ENCODE measurements at places on chromosomes 4 and X.
A peak's percentile ranks its signal among the peaks of the same experiment; 100 is the strongest.

- no peak for DNase-seq
Observed at GRCh38 chr4:79467246-79467932, 59.4 kb upstream of the GK2 start.

DNA sequence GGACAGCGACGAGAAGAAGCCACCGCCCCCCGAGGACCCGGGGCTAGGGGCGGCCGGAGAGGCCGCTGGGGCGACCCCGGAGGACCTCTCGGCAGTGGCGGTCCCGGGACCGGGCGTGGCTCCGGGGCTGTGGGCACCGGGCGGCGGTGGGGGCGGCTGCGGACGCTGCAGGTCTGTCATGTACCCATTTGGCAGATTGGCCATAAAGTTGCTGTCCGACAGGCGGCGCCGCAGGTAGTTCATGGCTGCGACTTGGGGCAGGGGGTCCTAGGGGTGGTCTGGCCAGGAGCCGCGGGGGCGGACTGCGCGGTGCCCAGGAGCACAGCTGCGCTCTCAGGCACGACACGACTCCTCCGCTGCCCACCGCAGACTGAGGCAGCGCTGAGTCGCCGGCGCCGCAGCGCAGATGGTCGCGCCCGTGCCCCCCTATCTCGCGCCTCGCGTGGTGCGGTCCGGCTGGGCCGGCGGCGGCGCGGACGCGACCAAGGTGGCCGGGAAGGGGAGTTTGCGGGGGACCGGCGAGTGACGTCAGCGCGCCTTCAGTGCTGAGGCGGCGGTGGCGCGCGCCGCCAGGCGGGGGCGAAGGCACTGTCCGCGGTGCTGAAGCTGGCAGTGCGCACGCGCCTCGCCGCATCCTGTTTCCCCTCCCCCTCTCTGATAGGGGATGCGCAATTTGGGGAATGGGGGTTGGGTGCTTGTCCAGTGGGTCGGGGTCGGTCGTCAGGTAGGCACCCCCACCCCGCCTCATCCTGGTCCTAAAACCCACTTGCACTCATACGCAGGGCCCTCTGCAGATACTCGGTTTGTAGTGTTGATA is at the start of gene SYN1:
SYN1 (minus strand) TSS at position 372 of the 817 bp plus-strand sequence; CDS start at position 243, 129 bp downstream.
- DNase-seq, result peak; percentile 87

DNA sequence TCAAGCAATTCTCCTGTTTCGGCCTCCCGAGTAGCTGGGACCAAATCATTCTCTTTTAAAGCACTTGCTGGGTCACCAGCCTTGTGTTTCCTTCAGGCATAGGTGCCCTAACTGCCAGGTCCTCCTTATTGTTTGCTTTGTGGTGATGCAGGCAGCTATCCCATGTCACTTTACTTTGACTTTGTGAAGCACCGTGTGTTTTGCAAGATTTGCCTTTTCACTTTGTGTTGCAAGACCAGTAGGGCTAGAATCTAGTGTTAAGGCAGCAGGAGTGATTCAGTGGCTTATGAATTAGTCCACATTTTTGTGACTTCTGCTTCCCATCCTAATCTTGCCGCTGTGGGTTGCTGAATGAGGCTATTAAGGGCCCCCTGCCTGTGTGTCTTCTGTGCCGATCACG is 20.2 kb downstream of the SYAP1 start:
- DNase-seq, result no peak

GRCh38 chr4:31058656-31059055 is 338.5 kb downstream of the PCDH7 start:
- no peak for DNase-seq

DNA sequence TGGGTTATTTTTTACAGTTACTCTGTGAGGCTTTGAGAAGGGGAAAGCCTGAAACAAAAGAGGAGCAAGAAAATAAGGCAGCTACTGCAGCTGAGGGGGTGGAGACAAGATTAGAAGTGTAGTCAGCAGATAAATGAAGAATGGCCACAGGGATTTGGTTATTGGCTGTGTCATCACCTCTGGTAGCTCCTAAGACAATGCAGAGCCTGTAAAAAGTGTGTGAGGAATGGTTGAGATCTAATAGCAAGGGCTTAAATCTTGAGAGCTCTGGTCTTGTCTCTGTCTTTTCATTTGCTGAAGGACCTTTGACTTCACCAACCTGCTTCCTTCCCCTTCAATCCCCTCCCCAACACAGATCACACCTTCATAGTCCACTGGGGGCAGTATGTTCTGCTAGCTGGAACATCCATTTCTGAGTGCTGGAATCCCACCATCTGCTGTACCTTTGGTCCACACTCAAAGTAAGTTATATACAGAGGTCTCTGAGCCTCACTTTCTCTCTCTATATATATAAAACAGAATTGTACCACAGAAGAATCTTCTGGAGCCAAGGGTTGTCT is 213.7 kb upstream of the ZIC3 start:
- no peak for DNase-seq

DNA sequence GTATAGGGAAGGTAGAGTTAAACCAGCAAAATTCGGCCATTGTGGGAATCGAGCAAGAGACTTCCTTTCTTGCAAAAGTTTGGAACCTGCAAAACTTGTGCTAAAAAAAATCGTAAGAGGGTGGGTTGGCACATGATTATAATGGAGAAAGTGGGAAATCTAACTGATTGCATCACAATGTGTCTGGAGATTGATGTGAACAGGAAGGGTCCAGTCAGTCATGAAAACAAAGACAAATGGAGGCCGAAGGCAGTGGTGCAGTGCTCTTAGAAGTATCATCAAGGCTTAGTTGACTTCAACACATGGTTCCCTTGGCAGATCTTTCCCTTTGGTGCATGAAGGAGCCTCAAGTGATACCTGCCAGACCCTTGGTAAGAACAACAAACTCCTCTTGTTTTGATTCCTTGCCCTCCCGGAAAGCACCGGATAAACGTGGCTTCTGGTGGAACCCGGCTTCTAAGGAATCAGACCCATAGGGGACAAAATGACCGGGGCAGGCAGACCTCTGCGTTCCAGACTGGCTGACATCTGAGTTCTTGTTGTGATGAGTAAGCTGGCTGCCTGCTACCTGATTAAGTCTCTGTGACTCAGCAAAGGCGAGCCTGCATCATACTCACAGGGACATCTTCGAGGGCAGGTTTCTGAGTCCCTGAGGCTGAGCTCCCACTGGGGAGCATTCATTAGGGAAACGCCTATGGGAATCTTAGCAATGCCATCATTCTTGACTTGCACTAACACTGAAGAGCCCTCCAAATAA is 87.7 kb upstream of the MAP3K15 start:
- no peak for DNase-seq

- DNase-seq, result peak; percentile 83
Observed at GRCh38 chr4:7939377-7940108, at the start of gene AFAP1. Gene AFAP1 (minus strand): TSS chr4:7939861. CDS start chr4:7872078, 67,783 bp downstream.

GRCh38 chr4:112515198-112516065 is 548 bp downstream of the NEUROG2 start:
- peak; percentile 41 for DNase-seq

- DNase-seq, result no peak
Observed at GRCh38 chrX:31070057-31070468, 1.8 kb downstream of the FTHL17 start.

DNA sequence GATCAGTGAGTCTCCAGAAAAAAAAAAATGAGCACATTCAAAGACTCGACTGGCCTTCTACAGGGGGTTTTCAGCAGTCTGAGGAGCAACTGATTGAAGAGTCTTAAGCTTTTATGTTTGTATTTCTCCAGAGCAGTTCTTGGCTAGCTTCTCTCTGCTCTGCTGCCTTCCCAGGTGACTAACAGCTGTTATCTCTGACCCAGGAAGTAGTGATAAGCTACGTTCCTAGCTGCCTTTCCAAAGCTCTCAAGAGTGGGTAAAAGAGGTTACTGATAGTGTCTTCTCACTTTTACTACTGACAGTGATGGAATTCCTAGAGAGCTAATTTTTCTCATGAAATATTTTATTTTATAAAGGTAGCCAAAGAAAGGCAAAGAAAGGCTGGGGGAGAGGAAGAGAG is 66.6 kb downstream of the ENOX2 start:
- DNase-seq, result no peak

DNA sequence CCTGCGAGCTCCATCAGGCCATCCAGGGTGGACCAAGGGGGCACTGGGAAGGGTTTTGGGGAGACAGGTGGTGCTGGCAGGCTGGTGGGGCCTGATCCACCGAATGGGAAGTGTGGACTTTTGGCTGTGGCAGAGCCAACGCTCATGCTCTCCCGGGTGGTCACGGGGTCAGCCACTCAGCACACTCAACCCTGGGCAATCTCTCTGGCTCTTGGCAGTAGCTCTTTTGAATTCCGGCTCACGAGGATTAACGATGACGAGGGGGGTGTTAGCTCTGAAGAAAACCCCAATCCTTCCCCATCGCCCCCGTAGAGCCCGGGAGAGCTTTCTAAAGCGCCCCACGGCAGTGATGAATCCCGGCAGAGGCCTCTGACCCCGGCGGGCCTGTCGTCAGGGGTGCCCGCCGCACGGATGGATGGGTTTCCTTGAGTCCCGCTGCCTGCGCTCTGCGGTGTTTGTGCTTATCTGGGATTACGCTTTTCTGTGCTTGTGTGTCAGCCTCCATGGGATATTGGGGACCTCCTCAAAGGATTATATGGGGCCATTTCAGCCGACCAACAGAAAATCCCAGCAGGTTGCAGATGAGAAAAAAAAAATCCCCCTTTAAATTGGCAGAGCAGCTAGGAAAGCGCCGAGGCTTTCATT is 156.8 kb upstream of the PSAPL1 start:
- no peak for DNase-seq

DNA sequence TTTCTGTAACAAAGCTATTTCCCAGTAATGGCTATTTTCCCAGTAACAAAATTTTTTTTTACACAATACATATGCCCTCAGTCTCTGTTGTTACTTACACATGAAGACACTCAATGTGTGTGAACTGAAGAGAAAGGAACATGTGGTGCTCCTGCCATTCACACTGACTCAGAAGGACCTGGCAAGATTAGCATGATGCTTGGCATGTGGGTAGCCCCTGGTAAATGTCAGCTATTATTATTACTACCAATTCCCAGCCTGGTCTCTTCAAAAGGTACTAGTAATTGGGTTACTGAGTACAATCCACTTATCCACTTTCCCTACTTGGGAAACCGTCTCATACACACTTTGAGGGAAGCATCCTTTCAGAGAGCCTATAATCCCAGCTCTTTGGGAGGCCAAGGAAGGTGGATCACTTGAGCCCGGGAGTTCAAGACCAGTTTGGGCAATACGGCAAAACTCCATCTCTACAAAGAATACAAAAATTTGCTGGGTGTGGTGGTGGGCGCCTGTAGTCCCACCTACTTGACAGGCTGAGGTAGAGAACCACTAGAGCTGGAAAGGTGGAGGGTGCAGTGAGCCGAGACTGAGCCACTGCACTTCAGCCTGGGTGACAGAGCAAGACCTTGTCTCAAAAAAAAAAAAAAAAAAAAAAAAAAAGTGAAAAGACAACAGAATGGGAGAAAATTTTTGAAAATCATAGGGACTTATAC is 14.6 kb downstream of the RBBP7 start:
- no peak for DNase-seq

DNA sequence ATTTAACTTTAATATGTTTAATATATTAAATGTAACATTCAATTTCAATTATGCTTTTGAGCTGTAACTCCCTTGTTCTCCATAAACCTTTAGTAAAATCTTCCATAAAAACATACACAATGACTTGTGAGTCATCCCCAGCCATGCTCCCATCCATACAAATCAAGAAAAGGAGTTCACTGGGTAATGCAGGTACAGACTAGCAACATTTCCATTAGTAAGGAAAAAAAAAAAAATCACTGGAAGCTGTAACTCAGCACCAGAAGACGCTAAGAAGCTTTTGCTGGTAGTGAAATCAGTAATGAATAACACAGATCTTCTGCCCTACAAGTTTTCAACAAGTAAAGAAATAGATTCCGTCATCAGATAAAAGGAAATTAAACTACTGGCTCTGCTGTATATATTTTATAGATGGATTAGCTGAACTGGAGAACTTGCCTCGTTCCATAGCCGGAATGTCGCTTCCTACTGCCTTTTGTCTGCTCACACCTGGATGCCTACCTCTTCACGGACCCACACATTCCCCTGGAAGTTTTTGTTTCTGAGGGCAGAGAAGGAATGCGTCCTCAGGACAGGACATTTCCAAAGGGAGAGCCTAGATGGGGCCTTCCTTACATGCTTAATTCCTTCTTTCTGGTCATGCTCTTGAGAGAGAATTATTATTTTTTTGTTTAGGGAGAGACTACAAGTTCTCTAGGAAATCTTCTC is 298.4 kb upstream of the ANKRD50 start:
- DNase-seq, result no peak

DNA sequence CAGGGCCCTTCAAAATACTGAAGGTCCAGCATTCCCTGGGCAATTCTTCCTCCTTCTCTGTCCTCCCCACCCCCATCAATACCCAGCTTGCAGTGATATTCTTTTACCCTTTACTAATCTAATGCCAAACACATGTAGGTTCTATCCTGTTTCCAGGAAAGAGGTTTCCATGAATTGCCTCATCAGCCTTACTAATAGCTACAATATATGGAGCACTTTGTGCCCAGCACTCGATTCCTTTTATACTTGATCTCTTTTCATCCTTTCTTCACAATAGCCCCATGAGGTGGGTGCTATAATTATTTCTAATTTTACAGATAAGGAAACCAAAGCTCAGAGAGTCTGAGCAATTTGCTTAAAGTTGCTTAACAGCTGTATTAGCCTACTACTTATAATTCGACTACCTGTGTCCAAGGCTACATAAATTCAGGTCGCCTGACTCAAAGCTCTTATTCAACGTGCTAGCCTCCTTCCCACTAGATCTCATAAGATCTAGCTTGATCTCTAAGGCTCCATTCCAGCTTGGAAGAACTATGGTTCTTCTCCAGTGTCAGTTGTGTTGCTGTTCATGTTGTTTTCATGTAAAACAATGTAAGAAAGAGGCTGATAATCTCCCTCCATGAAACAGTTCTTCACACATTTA is 229.6 kb upstream of the PGRMC2 start:
- no peak for DNase-seq

GRCh38 chr4:119038116-119038841 is 97.4 kb upstream of the MYOZ2 start:
- DNase-seq, result no peak

- DNase-seq, result no peak
Observed at GRCh38 chr4:130359542-130359941, 1263.6 kb downstream of the C4orf33 start.

DNA sequence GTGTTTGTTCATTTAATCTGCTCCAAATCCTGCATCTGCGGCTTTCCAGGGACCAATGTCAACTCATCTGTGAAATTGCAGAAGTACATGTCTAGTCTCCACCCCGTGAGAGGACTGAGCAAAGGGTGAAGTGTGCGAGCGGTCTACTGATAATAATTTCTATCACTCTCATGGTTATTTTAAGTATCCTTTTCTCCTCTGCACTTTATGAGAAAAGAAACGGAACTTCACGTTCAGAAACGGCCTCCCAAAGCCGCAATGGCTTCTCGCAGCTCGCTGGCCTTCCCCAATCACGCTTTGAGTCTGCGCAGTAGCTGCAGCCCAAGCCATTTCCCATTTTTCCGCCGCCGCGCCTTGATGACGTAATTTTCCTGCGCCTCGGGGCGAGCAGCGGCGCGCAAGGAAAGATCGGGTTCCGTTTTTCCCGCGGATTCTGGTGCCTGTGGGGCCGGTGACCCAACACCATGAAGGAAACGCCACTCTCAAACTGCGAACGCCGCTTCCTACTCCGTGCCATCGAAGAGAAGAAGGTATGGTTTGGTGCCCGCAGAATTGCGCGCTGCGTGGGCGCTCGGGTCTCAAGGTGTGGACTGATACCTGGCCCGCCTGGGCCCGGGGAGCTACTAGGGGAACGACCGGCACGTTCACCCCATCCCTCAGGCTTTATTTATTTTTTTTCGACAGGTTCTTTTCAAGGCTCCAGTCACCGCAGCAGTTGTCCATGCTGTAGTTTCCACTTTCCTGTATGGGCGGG is at the start of gene EXOSC9:
EXOSC9 (plus strand) TSS at position 363 of the 754 bp plus-strand sequence; CDS start at position 465, 102 bp downstream.
- DNase-seq, result peak; percentile 90

GRCh38 chrX:17405225-17405969 is 30.4 kb downstream of the NHS start:
- no peak for DNase-seq
